Naive B cell (primary cell): ENCODE measurements at places on chromosomes 4 and X.

DNA sequence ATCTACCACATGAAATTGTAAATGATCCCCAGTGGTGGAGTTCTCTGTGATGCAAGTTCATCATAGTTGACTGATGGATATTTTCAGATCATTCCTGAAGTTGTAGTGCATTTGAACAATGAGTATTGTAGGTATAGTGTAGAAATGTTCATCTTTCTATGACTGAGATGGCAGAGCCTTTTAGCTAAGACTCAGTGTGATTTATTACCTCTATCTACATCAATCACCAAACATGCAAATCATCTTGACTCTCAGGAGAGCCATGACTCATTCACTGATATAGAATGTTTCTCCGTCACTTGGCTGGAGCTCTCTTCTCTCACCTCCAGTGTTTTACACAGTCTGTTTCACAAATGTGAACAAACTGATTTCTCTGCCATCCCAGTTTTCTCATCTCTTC lies 392.6 kb downstream of the IL1RAPL1 start:
- no peak for DNase-seq

DNA sequence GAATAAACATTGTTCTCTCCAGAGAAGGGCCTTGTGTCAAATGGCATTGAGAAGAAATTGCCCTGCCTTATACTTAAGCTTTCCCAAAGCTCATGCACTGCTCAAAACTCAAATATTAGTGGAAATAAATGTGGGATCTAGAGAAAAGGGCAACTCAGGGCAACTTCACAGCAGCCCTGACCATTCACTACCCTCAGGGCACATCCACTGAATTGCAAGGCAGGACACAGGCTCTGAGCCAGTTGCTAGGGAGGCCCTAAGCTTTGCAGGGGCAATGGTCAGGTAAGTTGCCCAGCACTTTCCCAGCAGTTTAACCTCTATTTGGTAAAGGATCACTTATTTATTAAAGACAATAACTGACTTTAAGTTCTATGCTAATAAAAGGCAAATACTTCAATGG lies 255.3 kb upstream of the TEX13A start:
- DNase-seq = no peak

- DNase-seq = no peak
Observed at GRCh38 chr4:127140306-127140705, 492.5 kb upstream of the INTU start.

DNA sequence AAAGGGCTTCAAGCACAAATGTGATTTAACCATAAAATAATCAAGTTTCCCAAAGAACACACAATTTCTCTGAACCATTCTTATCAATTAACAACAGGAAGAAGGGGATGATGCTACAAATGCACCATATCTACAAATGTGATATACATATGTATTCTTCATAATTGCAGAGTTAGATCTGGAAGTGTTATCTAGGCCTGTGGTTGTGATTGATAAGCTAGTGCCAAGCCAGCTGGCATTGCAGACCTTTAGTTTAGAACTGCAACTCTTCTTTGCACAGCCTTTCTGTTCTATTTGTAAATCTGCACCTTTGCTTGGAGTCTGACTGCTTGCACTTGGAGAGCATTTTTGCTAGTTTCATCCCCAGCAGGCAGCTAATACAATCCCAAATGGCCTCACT lies 145.5 kb upstream of the NPY2R start:
- no peak for DNase-seq

DNA sequence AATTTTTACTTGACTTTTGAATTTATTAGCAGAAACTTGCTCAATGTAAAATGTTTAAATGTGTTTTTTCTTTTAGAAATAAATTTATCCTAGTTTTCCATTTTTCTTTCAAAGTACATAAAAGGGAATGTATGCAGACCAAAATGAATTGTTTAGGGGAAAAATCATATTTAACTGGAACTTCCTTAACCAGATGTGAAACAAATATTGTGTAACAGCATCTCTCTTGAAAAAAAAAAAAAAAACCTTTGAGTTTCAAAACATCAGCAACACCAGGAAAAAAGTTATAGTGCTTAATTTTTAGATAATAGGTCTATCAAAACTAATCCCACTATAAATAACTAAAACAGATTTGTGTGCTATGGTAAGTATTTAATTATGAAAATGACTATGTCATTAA lies 14.5 kb upstream of the CCNA2 start:
- DNase-seq = no peak

GRCh38 chr4:39025552-39026085 lies 6.6 kb downstream of the TMEM156 start:
- DNase-seq = no peak

DNA sequence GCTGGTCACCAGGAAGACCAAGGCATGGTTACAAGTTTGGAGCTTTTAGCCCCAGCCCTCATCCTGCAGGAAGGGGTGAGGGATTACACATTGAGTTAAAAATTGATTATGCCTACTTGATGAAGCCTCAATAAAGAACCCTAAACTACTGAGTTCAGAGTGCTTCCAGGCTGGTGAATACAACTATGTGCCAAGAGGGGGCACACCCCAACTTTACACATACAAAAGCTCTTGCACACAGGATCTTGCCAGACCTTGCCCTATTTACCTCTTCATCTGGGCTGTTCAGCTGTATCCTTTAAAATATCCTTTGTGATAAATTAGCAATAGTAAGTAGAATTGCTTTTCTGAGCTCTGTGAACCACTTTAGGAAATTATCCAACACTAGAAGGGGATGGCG lies 489.3 kb downstream of the INPP4B start:
- DNase-seq = no peak

GRCh38 chrX:2385224-2385623 lies 115.6 kb downstream of the DHRSX start:
- DNase-seq = no peak

- no peak for DNase-seq
Observed at GRCh38 chr4:36508394-36508793, 227.0 kb downstream of the DTHD1 start.

GRCh38 chrX:131812847-131813825 lies 210.0 kb upstream of the STK26 start:
- peak; percentile 92 for DNase-seq

DNA sequence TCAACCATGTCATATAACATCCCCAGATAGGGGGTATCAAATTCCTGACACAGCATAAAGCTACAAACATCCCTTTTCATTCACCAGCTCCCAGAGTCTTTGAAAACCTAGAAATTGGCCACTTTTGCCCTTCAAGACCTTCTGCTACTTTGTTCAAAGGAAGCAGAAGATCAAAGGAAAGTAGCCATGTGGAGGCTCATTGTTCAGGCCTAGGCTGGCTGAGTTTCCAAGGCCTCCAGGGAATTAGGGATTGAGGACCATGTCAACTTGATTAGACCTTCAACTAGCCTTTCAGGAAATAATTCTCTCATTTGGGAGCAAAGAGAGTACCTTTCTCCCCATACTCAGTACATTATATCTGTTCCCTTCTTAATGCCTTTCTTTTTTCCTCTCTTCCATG lies 66.8 kb upstream of the ATXN3L start:
- no peak for DNase-seq

GRCh38 chr4:147287588-147287890 lies 193.4 kb upstream of the EDNRA start:
- no peak for DNase-seq

GRCh38 chrX:136750364-136750763 lies 30.4 kb downstream of the ARHGEF6 start:
- DNase-seq = no peak

GRCh38 chr4:173502282-173502681 lies 27.7 kb downstream of the HAND2 start:
- DNase-seq = no peak

GRCh38 chr4:117908306-117909207 lies 125.7 kb upstream of the NDST3 start:
- DNase-seq = no peak

- peak; percentile 26 for DNase-seq
Observed at GRCh38 chrX:109709129-109709631, 23.9 kb downstream of the ACSL4 start.

GRCh38 chr4:25767877-25768725 lies 94.7 kb downstream of the SEL1L3 start:
- no peak for DNase-seq

DNA sequence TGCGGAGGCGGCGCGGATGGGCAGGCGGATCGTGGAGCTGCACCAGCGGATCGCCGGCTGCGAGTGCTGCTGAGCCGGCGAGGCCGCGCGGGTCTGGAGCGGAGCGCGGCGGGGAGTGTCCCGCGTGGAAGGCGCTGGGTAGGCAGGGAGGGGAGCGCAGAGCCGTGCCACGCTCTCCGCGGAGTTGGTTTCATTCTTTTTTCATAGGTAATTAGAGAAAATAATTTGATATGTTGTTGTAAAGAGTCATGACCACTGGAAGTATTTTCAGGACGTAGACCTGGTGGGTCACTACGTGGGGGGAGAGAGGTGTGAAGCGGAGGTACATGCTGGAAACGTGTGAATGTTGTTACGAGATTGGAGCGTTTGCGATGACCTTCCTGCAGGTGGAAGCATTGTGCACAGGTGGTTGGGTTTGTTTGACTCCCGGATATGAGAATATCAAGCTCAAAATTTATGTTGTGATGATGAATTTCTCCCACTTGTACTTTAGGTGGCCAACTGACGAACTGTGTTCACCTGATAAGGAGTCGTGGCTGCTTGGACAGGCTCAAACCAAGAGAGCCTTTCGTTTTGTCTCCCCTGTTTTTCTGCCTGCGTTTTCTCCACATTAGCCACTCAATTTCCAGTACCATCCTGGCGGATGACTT lies 19.1 kb upstream of the S100P start:
- peak; percentile 38 for DNase-seq
